ENCODE measurements at places on chromosomes 4 and X.
A peak's percentile ranks its signal among the peaks of the same experiment; 100 is the strongest.

- DNase-seq = no peak
Measured at GRCh38 chr4:162705130-162705803, 461.4 kb downstream of the NAF1 start.

- DNase-seq = no peak
Measured at GRCh38 chr4:113052379-113052951, 3.0 kb downstream of the ANK2 start.

GRCh38 chr4:88653371-88653946, 44.2 kb downstream of the NAP1L5 start:
- no peak for DNase-seq

GRCh38 chr4:15668566-15669435, 12.8 kb upstream of the FAM200B start:
- DNase-seq = no peak

DNA sequence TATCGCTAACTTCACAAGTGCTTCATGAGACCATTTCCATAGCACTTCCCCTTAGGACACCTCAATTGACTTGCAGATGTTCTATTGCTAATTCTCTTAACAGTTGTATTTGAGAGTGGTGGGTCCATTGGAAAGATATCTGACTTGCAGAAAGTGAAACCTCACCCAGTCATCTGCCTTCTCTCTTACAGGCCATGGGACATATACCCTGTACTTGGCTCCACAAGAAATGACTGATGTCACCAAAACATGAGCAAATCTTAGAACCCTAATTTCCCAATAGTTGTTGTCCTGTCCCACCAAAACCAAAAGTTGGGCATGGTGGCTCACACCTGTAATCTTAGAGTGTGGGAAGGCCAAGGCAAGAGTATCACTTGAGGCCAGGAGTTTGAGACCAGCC, 101.9 kb upstream of the MAML3 start:
- no peak for DNase-seq

GRCh38 chr4:48188390-48188789, 54.3 kb upstream of the TXK start:
- DNase-seq = no peak

GRCh38 chr4:108919226-108919893, 156.5 kb upstream of the ETNPPL start:
- no peak for DNase-seq

DNA sequence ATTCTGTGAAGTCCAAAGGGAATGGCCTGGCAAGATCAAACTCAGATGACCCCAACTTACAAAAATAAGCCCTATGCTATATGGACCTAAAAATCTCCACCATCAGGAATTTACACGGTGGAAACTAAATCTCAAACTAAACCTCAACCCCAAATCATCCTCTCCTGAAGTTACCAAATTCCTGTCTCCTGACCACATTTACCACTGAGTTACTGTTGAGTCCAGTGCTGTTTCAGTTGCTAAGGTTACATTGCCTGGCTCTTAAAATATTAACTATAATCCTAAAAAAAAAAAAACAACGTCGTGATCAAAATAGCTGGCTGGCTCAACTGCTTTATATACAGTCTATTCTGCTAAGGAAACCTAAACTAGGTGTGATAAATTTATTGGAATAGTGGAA, 315.2 kb upstream of the SLIT2 start:
- DNase-seq = peak; percentile 56

DNA sequence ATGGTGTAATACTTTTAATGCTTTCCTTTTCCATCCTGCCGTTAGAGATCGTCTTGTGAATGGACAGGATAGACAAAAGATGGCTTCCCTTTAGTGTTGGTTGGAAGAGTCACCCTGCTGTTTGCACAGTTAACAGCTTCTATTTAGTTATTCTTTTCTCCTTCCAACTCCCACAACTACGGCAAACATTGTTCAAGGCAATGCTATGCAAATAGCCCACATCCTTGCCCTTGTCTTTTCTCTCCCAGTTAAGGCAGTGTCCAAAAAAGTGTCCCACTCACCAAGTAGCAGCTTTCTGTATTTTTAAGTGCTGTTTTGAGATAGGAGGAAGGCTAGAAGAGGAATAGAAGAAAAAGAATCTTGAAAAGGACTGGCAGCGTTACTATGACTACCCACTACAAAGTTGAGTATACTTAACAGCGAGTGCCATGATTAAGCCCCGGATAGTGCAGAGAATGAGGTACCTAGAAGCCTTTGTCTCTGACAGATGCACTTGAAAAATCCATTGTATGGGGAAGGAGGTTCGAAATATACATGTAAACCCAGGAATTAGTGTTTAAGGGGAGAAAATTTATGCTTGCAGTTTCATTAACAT, 12.1 kb upstream of the RUFY3 start:
- DNase-seq = no peak

DNA sequence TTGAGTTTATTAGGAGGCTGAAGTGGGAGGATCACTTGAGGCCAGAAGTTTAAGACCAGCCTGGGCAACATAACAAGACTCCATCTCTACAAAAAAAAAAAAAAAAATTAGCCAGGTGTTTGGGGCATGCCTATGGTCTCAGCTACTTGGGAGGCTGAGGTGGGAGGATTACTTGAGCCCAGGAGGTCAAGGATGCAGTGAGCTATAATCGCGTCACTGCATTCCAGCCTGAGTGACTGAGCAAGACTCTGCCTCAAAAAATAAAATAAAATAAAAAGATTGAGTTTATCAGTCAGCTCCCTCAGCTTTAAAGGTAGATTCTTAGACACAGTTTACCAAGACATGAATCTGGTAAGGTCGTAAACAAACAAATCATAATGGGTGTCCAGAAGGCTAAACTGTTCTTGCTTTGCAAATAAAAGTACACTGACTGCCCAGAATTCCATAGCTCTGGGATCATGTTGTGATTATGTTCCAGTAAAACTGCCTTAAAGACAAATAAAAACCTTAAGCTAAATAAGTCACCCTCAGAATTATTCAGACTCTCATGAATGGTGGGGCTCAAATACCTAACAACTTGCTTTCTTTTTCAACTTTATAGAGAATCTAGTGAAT, 18.7 kb downstream of the APOO start:
- DNase-seq = no peak

GRCh38 chr4:76060506-76060905, 14.0 kb upstream of the ART3 start:
- DNase-seq = no peak

DNA sequence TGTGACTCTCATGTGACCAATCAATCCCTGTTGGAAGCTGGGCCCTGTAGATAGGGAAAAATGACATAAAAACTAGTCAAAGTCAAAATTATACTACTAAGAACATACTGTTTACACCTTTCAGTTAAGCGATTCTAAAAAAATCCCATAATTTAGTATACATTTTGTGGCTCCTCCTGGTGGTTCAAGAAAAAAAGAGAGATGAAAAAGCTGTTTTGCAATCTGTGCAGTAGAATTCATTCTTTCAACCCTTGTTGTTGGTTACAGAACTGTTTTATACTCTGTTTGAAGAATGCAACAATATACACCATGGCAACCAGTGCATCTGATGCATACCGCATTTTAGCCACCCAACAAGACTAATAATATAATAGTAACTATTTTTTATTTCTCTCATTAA, 66.8 kb upstream of the ANK2 start:
- DNase-seq = no peak

GRCh38 chrX:153903991-153904957, at the start of gene AVPR2:
AVPR2 (plus strand) TSS chrX:153904673; CDS start chrX:153905146, 473 bp downstream.
- no peak for DNase-seq

- DNase-seq = no peak
Measured at GRCh38 chrX:130173190-130173895, 1.6 kb downstream of the RAB33A start.

- DNase-seq = no peak
Measured at GRCh38 chr4:70425306-70425705, 27.6 kb downstream of the OPRPN start.

- DNase-seq = no peak
Measured at GRCh38 chr4:6325788-6326290, 56.2 kb downstream of the WFS1 start.

DNA sequence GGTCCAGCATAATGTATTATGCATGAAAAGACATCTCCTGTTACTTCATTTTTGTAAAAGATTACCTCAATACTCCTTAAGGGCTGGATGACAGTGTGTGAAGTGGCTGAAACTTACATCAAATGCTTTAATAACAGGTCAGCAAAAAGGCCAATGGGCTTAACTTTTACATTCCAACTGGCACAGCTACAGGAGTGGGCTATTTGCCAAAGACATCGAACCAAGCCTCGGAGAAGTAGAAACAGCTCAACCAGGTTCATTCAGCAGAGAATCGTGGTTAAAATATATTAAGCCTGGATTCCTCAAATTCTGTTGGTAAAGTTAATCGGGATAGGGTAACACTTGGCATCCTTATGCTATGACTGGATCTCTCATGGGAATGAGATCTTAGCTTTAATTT, 639.7 kb downstream of the TRIML1 start:
- DNase-seq = peak; percentile 66

GRCh38 chrX:135498236-135498635, 22.2 kb upstream of the INTS6L start:
- no peak for DNase-seq

- no peak for DNase-seq
Measured at GRCh38 chr4:77145842-77146185, 11.2 kb upstream of the CCNG2 start.

- DNase-seq = no peak
Measured at GRCh38 chr4:153916273-153916755, 127.4 kb upstream of the SFRP2 start.

DNA sequence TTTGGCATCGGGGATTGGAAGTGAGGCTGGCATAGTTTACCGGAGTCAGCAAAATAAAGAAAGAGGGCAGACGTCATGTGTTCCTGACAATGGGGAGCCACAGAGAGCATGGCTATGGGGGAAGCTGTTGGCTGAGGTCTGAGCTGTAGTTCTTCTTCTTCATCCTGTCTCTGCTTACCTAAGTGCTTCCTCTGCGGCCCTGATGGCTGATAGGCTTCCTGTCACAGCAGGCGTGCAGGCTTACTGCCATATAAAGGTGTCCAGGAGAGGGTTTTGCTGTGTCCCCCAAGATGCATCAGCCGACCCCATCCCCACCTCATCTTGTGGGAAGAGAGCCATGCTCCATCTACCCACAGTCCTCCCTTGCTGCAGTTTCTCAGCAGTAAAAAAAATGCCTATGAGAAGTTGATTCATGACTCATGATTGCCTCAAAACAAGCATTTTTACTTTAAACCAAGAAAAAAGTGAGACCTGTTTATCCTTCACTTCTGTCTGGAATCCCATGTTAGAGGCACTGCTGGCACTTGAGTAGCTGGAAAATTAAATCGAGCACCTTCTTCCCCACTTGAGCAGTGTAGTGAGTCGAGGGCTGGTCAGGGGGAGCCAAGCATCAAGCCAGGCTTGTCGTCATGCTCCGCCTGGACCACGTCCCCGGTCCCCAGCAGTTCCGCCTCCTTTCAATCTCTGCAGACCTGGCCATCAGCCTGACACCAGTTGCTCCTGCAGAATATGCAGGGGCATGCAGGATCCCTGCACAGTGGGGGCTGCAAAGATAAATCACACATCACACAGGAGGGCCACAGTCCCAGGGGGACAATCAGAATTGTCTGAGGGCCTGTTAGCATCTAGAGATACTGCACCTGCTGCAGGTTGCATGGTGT, 237.8 kb downstream of the EVC2 start:
- DNase-seq = no peak

GRCh38 chr4:150680651-150681050, 98.7 kb downstream of the MAB21L2 start:
- no peak for DNase-seq

DNA sequence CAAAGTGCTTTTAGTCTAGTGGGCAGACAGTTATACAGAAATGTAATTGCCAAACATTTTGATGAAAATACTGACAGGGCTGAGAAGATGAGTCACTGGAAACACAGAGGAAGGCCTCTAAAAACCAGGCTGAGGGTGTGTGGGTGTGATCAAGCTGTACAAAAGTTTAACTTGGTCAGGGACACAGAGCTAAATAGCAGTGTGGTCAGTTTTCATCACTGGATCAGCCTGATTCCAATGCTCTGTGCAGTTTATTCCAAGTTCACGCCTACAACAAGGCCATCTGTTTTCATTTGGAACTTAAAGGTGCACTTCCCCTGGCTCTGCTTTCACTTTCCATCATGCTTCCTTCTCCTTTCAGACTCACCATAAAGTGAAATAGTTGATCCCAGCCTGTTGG, 10.6 kb downstream of the CENPVL3 start:
- no peak for DNase-seq

- DNase-seq = no peak
Measured at GRCh38 chr4:68927165-68927564, 24.4 kb downstream of the UGT2A3 start.

GRCh38 chrX:129833153-129833990, 10.3 kb downstream of the ZDHHC9 start:
- no peak for DNase-seq

GRCh38 chr4:145069361-145069760, 28.6 kb downstream of the ANAPC10 start:
- peak; percentile 12 for DNase-seq

DNA sequence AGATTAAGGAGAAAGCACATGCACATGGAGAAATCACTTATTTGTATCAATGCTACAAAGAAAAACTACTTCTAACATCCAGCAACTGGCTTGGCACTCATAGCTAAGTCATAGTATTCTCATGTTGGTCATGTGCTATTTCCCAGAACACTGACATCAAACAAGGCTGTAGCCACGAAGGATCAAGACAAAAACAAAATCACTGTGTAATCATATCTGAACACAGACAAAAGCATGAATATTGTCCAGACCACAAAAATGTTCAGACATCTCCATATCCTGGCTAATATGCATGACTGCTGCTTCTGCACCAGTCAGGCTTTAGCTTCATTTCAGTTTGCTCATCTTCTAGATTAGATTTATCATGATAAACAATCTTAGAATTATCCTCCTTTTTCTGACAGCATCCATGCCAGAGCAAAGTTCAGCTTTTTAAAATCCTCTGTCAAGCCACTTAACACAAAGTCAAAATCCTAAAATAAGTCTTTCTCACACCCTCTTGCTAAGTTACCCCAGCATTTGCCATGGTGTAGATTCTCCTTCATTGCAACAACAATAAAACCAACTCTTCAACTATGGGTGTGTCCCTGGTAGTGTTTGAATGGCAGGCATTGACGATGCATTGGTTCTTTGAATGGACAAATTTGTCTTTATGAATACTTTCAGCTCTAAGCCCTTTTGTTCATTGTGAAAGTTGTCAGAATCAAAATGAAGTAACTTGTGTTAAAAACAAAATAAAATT, 39.1 kb upstream of the NPFFR2 start:
- no peak for DNase-seq

DNA sequence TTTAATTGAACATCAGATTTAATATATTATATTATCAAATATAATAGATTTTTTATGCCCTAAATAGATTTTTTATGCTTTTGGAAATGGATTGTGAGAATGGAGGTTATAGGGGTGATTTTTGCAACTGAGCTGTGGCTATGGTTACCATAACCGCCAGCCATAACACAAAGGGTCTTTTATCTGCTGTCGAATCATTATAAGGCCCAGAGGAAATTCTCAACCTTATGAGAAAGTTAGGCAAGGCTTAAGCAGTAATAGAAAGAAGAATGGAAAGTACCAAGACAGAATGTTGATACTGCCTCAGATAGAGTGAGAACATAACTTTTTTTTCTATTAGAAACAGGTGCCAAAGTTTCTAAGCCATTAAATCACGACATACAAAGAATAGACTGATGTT, 26.3 kb upstream of the CXCL6 start:
- DNase-seq = no peak

- no peak for DNase-seq
Measured at GRCh38 chr4:76279462-76279861, 27.1 kb upstream of the STBD1 start.

All from fibroblast of skin of left biceps (primary cell).